Cortex of kidney (tissue), 1 donor: ENCODE measurements at places on chromosomes 16 and 17.

DNA sequence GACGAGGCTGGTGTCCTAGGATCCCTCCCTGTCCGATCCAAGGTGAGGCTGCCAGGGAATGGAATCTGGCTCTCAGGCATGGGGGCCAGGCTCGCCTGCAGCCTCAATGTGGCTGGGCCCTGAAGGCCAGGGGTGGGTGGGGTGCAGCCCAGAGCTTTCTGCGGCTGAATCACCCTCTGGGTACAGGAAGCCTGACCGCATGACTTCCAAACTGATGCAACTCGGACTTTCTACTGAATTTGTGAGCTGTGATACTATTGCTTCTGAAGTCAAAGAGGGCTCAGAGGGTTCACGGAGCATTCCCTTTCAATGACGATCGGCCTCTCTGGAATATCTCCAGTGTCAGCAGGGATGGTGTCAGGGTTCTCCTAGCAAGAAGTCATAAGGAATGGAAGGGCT, 123.7 kb downstream of the METRNL start:
- DNase-seq = no peak

GRCh38 chr16:69417520-69418199, 6.8 kb upstream of the CYB5B start:
- DNase-seq = no peak

DNA sequence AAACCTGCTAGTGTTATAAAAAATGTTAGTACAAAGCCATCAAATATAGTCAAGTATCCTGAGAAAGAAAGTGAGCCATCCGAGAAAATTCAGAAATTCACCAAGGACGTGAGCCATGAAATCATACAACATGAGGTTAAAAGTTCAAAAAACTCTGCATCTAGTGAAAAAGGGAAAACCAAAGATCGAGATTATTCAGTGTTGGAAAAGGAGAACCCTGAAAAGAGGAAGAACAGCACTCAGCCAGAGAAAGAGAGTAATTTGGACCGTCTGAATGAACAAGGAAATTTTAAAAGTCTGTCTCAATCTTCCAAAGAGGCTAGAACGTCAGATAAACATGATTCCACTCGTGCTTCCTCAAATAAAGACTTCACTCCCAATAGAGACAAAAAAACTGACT, 31.7 kb downstream of the RBBP6 start:
- no peak for DNase-seq

DNA sequence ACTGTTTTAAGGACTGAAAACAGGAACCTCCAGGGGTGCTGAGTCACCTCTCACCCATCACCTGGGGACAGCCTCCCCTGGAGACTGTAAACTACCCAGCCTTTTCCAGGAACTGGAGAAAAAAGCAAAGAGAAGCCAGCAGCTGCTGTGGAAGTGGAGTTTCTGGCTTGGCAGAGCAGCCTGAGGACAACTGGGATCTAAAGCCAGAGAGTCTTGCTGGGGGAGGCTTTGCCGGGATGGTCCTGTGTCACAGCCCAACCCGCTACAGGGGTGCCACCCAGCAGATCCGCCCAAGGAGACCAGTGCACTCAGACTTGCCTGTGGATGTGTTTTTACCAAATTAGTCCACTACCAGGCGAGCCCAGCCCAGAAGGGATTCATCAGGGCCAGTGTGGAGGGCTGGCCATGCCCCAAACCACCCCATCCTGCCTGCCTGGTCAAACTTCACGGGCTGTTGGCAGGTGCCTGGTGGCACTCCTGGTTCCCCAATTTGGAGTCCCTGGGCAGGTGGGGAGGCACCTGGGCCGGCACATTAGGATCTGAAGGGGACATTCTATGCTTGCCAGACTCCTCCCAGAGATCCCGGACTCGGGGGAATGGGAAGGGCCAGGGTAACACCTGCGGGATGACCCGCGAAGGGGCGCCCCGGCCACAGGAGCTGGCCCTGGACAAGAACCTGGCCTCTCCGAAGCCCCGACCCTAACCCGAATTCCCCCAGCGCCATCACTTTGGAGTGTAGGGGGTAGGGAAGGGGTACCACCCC, 771 bp downstream of the MSRB1 start:
- DNase-seq = no peak

DNA sequence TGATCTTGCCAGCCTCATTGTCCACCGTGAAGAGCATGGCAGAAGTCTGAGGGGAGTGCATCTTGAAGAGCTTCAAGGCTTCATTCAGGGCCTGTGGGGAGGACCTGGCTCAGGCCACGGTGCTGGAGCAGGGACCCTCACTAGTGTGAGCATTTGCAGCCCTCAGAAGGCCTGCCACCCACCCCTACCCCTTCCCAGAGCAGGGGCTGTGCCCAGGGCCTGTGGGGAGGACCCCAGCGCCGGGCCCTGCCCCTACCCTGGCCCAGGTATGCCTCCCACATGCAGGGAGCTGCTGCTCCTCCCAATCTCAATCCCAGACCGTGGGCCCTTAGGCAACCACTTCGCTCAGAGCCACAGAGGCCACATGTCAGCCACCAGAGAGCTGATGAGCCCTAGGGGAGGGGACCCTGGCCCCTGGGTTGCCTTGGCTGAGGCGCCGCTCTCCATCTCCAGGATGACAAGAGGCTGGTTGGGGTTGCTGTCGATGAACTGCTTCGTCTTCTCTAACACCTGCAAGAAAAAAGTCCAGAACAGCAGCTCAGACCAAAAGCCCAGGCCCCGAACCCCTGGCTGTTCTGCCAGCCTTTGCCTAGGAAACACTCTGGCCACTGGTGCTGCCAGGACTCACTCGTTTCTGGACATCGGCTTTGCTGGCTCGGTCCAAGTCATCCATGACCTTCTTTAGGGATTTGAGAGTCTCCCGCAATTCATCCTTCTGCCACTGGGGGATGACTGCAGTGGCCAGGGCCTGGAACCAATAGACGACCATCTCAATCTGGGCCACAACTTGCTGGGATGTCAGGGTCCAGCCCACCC, 1.8 kb upstream of the EXOSC6 start:
- no peak for DNase-seq

DNA sequence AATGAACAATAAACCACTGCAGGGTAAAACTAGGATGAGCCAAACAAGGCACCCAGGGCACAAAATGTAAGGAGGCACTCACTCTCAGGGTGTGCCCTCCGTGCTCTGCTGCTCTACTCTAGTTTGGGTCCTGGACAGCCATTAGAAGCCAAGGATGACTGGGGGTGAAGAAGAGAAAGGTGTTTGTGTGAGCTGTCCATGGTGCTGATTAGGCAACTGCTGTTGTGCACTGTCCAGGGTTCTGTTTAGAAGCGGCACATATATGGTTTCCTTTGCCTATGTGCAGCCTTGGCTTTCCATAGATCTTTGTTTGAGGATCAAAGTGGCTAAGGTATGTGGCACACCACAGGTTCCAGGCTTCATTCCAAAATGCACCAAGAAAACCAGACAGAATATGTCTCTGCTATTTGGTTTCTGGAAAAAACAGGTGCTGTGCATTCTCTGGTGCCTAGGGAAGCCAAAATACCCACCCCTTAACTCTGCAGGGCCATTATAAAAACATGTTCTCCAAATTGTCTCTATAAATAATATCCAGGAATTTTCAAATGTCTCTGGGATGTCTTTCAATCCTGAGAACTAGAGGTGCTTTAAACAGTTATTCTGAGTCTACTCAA, 123.5 kb downstream of the CBLN1 start:
- DNase-seq = no peak

- DNase-seq = no peak
Observed at GRCh38 chr17:2883544-2884213, 87.4 kb downstream of the RAP1GAP2 start.

GRCh38 chr17:1839516-1839915, 9.7 kb downstream of the RPA1 start:
- DNase-seq = no peak

- DNase-seq = no peak
Observed at GRCh38 chr16:27232061-27232900, 29.0 kb downstream of the KDM8 start.

DNA sequence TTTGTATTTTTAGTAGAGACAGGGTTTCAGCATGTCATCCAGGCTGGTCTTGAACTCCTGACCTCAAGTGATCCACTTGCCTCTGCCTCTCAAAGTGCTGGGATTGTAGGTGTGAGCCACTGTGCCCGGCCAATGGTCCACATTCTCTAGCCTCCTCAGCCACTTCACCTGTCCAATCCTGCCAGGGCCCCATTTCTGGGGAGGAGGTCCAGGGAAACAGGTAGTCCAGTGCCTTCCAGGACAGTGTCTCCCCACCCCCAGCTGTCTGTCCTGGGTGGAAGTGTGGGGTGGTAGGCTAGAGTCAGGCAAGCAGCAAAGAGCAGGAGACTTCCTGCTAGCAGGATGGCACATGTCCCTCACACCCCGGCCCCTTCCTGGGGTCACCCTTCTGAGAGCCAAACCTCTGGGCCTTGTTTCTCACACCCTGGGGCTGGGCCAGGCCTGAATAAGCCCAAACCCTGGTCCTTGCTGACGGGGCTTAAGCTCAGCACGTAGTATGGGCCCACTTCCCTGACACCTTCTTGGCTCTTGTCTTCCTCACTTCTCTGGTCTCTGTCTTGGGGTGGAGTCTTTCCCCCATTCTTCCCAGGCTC, 5.0 kb downstream of the FHOD1 start:
- no peak for DNase-seq

- DNase-seq = no peak
Observed at GRCh38 chr16:69906838-69907401, 44.2 kb upstream of the CLEC18A start.

DNA sequence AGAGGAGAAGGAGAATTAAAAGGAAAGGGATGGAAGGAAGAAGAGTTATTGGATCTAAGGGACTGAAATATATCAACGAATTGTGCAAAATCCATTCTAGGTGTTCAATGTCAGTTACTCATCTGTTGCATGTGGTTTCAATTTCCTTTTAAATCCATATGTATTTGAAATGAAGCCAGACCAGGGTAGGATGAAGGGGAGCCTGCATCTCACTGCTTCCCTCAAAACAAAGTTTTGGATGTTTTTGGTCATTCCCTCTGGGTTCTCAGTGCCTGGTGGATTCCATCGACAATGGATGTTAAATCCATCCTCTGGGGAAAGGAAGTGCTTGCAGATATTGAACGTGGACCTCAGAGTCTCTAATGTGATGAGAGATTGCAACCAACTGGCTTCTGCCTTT, 103.5 kb upstream of the XYLT1 start:
- DNase-seq = no peak

DNA sequence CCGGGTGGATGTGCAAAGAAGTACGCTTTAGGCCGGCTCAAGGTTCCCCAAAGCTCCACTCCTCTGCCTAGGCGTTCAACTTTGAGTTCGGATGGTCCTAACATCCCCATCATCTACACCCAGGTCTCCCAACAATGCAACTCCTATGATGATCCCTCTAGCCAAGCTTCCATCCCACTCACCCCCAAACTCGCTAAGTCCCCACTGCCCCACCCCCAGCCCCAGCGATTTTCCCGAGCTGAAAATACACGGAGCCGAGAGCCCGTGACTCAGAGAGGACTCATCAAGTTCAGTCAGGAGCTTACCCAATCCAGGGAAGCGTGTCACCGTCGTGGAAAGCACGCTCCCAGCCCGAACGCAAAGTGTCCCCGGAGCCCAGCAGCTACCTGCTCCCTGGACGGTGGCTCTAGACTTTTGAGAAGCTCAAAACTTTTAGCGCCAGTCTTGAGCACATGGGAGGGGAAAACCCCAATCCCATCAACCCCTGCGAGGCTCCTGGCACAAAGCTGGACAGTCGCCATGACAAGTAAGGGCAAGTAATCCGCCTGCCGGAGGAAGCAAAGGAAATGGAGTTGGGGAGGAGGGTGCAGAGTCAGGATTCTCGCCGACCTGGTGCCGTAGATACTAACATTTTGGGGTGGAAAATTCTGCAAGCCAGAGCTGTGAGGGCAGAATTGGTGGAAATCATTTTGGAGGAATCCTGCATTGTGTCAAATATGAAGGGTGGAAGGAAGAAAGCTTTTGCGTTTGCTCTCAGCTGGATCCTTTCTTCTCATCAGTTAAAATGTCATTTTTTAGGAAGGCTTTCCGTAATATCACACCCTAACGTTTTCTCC, at the start of gene TP53:
Gene TP53 (minus strand): TSS at position 419 of the 836 bp plus-strand sequence. CDS start 10,896 bp downstream, outside the sequence.
- DNase-seq = no peak

DNA sequence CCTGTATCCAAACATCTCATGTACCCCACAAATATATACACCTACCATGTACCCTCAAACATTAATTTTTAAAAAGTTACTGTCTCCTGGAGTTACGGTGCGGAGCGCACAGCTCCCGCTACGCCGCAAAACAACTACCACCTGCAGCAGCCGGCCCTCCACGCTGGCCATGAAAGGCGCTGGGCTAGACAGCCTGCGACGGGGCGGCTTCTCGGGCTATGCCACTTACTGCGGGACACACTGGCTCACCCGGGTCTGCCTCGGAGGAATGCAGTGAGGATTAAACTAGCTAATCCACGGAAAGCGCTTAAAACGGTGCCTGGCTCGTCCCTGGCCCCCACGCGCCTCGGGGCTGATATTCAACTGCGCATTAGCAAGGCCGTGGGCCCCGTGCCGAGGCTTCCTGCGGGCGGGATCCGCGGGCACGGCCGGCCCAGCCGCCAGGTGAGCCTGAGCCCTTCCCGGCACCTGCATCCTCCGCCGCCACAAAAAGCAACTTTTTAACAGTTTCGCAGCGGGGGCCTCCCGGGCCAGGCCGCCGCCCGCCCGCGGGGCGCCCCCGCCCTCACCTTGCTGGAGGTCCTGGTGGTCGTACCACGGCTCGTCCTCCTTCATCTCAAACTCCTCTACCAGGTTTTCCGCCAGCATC, 633 bp downstream of the CDR2 start:
- DNase-seq = no peak

DNA sequence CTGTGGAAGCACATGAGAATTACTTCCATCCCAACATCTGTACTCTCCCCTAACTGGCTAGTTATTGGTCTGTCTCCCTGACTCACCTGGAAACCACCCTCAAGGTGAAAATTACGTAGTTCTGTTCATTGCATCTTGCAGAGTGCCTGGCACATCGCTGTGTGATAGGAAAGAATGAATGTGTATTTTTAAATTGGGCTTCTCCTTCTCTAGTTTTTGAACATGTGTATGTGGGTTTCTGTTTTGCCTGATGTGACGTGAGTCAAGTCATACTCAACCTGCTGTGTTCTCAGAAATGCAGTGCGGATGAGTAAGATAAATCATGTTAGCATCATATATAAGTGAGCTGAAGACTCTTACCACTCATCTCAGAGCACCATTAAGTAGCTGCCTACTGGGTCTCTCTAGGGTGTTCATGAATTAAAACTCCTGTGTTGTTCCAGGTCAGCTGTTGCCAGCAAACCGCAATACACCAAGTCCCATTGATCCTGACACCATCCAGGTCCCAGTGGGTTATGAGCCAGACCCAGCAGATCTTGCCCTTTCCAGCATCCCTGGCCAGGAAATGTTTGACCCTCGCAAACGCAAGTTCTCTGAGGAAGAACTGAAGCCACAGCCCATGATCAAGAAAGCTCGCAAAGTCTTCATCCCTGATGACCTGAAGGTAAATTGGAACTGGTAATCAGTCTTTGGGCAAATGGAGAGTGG, 50.2 kb downstream of the HLF start:
- no peak for DNase-seq
